ENCODE measurements at places on chromosomes 2 and 18. TPM values are rescaled to one million over a fixed set of nuclear protein-coding genes. Genes with fewer than 3 reads are reported as not detected.

TEX44 gene
- total RNA-seq: not detected

CCBE1 gene
- total RNA-seq: 21.2 TPM

RESP18 gene
- total RNA-seq: not detected

MOGAT1 gene
- total RNA-seq: not detected

GKN1 gene
- not detected for total RNA-seq

BOK gene
- 13.6 TPM for total RNA-seq

SERPINB10 gene
- total RNA-seq: 1.00 TPM

GALR1 gene
- total RNA-seq: under 0.01 TPM
